ENCODE measurements at places on chromosomes 7 and 10. TPM values are rescaled to one million over a fixed set of nuclear protein-coding genes. Genes with fewer than 3 reads are reported as not detected.
A peak's percentile ranks its signal among the peaks of the same experiment; 100 is the strongest.

DNA sequence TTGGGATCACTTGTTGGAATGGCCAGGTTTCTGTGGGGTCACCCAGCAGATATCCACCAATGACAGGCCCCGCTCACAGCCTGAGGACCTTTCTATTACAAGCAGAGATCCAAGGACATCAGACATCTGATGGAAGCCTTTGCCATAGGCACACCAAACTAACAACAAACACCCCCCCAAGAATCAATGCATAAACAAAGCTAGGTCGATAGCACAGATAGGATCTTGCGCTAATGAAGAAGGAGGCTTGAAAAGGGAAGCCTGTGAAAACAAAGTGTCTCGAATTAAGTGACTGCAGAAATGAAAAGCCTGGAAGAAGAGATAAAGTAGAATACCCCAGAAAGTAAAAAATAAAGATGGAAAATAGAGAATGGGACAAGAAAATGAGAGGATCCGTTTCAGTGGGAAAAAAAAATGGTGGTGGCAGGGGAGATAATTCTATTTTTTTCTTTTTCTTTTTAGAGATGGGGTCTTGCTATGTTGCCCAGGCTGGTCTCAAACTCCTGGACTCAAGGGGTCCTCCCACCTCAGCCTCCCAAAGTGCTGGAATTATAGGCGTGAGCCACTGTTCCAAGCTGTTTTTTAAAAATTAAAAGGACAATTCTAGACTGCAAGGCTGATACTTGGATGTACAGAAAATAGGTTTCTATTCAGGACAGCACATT, 26.3 kb upstream of the SMURF1 start:
- DNase-seq = no peak

CPEB3 gene
- polyA plus RNA-seq = 4.6 TPM

TFEC gene
- polyA plus RNA-seq = 0.41 TPM

KIAA1217 gene
- polyA plus RNA-seq = 14.6 TPM

UBE2D4 gene
- 48.7 TPM for polyA plus RNA-seq

C10orf143 gene
- polyA plus RNA-seq = 4.0 TPM

- DNase-seq = no peak
These were observed 29.3 kb downstream of the RBM48 start for GRCh38 chr7:92557808-92558362.

- DNase-seq = no peak
These were observed 8.2 kb downstream of the RBM17 start for GRCh38 chr10:6097063-6097462.

- no peak for DNase-seq
These were observed 5.7 kb downstream of the HOXA5 start for GRCh38 chr7:27137640-27138315.

- DNase-seq = no peak
These were observed 593.6 kb downstream of the GRM8 start for GRCh38 chr7:126659124-126659523.

DNA sequence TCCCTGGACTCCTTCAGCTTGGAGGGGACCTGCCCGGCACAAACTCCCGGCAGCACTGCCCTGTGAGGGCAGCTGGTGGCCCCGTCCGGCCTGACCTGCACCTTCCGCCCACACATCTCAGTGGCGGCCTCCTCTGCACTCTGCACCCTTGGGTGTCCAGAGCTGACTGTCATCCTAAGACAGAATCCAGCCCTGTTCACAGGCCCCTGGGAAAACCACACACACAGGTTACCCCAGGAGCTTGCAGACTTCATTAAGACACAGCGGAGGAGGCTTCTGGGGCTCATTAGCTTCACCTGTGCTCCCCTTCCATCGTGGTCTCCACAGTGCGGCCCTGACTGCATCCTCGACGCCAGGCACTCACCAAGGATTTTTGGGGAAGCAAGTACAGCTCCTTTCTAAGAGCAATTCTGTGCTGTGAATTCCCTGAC, 51.5 kb upstream of the SHH start:
- DNase-seq = no peak

- peak; percentile 88 for DNase-seq
These were observed 652 bp downstream of the KAZALD1 start for GRCh38 chr10:101062232-101063049.

ZNF679 gene
- polyA plus RNA-seq = not detected

DNA sequence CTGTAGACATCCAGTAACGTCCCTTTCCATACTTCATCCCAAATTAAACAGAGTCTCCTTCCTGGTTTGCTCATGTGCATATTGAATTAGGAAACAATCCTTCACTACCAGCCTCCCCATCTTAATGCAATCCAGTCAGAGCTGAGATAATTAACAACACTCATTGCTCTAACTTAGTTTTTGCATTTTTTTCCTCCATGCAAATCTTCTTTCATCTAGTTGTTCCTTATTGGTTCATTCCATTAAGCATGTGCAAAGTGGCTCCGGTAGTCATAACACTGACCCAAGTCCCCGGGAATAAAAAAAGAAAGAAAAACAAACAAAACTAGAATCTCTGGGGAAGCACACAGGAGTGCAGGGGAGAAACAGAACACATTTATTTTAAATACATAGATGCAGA, 1176.1 kb downstream of the GATA3 start:
- DNase-seq = no peak

FAM25G gene
- not detected for polyA plus RNA-seq

DNA sequence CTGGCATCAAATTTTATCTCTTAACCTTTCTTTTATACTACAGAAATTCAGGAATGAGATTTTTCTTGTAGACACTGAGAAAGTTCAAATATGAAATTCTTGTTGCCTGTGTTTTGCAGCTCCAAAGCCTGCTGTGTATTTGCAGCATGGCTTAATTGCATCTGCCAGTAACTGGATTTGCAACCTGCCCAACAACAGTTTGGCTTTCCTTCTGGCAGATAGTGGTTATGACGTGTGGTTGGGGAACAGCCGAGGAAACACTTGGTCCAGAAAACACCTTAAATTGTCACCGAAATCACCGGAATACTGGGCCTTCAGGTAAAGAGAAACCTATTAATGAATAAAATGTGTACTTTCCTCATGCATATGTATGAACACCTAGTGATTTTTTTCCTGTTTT, 24.8 kb downstream of the LIPK start:
- no peak for DNase-seq

PAPOLB gene
- polyA plus RNA-seq = 0.16 TPM

GRCh38 chr7:21504021-21504420, 38.8 kb upstream of the DNAH11 start:
- no peak for DNase-seq

GRCh38 chr7:75546237-75547015, 54.3 kb downstream of the SPDYE5 start:
- DNase-seq = no peak

DNA sequence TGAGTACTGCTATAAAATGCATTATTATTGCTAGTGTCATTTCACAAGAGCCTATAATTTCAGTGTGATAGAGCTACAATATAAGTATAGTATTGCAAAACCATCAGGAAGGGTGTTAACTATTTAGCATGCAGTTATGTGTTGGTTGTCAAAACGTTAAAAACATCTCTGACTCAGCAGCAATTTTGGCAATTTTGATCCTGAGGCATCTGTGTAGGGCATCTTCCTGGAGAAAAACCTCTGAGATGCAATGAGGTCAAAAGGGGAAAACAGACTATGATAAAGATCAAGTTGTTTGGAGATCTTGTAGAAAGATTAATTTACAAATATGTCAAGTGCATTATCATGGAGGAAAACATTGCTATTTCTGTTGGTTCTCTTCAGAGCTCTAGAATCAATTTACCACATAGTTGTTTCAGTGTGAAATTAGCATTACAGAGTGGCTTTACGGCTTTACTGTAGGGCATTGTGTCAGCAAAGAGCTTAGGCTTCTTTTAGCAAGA, 5.3 kb downstream of the CFTR start:
- no peak for DNase-seq

DNA sequence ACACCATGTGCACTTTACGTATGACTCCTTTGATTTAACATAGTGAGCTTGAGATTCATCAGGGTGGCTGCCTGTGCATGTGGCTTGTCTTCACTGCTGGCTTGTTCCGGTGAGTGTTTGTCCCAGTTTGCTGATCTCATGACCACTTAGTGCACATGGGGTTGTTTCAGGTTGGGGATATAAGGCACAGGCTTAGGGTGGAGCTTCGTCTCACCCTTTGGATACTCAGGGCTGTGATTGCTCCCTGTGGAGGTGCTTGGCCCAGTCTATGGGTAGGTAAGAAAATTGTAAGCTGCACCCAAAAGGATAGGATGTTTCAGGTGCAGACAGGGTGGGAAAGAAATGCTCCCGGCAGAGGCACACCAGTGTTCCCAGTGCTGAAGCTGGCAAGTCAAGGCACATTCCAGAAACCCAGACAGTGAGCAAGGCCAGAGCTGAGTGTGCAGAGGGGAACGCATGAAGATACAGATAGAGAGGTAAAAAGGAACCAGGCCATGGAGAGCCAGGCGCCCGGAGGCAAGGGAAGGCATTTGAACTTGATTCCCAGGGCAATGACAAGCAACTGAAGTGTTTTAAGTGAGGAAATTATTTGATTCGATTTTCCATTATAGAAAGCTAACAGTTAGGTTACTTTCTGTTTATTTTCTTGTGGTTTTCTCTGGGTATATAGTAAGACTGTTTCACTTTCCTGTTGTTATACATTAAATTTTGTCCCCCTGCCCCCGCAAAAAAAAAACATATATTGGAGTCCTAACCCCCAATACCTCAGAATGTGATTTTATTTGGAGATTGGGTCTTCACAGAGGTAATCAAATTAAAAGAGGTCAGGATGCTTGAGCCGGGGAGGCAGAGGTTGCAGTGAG, 289.8 kb upstream of the KLF6 start:
- no peak for DNase-seq

MRPS16 gene
- polyA plus RNA-seq = 80.0 TPM

SORBS1 gene
- 225 TPM for polyA plus RNA-seq

PODXL gene
- polyA plus RNA-seq = 29.1 TPM

- peak; percentile 63 for DNase-seq
These were observed 151.3 kb upstream of the RSU1 start for GRCh38 chr10:16968416-16969041.

DNA sequence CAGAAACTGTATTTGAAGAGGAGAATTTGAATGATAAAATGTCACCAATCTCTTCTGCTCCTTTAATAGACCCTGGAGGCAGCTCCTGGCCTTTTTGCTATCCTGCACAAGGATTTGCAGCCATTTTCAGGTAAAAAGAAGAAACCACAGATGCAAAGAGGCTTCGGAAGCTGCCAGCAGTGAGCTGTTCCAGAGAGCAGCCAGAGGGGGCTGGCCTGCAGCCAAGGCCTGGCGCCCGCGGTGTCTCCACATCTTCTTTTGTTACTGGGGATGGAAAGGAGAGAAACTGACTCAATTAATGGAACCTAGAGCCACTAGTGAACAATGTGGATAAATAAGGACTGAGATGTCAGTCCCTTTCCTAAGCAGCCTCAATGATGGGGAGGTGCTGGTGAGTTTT, 23.9 kb upstream of the GPR26 start:
- DNase-seq = no peak

DNA sequence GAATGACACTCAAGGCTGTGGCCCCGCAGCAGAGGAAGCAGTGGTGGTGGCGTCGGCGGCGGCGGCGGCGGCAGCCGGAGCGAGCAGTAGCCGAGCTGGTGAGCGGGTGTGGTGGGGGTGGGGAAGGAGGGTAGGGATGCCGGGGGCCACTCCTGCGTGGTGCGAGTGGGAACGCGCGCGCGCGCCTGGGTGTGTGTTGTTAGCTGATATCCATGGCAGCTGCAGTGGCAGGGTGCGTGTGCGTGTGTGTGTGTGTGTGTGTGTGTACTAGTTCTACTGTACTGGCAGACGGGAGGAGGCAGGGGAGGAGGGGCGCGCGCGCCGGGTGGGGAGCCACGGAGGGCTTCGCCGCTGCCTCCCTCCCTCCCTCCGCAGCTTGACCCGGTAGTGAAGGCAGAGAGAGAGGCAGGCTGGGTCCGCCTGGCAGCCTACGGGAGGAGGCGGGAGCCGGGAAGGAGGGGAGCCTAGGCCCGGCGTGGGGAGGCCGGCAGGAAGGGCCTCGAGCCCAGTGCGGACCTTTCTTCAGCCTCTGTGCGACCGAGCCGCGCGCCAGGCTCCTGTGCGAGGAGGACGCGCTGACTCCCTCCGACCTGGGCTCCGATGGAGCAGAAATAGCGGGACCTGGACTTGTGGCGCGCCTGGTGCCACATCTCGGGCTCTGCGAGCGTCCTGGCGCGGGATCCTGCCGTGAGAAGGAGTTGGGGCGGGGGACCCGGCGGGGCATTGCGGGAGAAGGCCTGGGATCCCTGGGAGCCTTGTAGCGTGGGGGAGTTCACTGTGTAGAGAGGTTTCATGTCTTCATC, at the start of gene MAGI2:
MAGI2 (minus strand) TSS at position 110 of the 803 bp plus-strand sequence. CDS start 347 bp downstream, outside the sequence.
- DNase-seq = peak; percentile 97

IKZF1 gene
- 0.54 TPM for polyA plus RNA-seq

DNA sequence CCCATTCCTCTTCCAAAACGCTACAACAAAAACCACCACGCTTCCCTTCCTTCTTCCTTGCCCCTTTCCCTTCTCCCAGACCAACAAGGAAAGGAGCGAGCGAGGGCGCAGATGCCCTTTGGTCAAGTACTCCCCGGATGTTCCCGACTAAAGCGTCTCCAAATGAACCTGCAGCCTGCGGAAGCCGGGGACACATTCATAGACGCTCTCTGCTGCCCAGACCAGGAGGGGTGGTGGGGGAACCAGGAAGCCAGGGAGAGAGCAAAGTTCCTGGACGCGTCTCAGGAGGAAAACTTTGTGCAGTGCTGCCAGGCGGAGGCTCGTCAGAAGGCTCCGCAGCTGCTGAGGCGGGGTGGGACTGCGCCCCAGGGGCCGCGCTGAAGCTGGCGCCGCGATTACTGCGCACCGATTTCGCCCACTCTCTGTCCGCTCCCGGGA, 754 bp downstream of the SEMA3D start:
- peak; percentile 61 for DNase-seq

IGFBP1 gene
- polyA plus RNA-seq = 0.14 TPM

- DNase-seq = no peak
These were observed 255.8 kb upstream of the PHYHIPL start for GRCh38 chr10:58920655-58921003.

DNA sequence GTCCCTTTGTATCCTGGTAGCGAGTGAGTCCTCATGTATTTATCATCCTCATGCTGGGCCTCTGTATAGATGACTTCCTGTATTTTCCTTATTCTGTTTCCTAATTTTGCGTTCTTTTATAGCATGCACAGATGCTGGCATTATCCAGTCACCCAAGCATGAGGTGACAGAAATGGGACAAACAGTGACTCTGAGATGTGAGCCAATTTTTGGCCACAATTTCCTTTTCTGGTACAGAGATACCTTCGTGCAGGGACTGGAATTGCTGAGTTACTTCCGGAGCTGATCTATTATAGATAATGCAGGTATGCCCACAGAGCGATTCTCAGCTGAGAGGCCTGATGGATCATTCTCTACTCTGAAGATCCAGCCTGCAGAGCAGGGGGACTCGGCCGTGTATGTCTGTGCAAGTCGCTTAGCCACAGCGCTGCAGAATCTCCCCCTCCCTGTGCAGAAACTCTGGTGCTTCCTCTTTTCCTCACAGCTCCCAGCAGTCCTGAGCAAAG, 183.1 kb upstream of the PRSS58 start:
- DNase-seq = no peak

ZNF503 gene
- polyA plus RNA-seq = 8.7 TPM

GRCh38 chr10:70963271-70963670, 74.9 kb upstream of the PCBD1 start:
- DNase-seq = no peak

GRCh38 chr10:97821308-97822038, 28.2 kb upstream of the GOLGA7B start:
- peak; percentile 31 for DNase-seq

GRCh38 chr7:159007364-159007995, 137.2 kb downstream of the VIPR2 start:
- peak; percentile 51 for DNase-seq
